ENCODE measurements at places on chromosomes 12 and 14.

DNA sequence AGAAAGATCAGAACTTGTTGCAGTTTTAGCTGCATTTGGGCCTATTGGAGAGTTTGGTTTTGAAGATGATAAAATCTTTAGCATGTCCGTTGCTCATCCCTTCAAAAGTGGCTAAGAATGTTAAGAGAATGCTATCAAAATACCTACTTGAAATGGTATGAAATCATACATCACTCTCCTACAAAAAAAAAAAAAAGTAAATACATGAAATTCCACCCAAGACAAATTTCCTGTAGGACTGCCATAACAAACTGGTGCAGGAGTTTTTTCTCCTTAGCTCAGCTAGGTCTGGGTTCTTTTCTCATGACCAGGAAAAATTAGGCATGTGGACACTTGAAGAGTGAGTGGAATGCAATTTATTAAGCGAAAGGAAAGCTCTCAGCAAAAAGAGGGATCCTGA, 15.9 kb upstream of the FAR2 start:
- DNase-seq = no peak

DNA sequence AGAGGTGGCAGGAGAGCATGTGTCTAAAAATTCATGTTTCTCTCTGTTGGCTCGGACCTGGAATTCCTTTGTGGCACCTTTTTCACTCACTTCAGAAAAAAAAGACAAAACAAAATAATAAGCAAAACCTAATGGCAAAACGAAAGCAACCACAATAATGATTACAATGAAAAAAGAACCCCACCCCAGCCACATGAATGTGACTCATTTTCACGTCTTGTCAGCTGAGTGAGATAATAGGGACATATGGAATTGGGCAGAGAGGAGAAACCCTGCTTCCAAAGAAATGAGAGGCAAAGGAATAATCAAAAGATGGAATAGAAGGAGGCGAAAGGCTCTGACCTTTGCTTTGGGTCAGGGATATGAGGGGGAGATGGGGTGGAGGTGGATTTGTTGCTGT, 143.4 kb downstream of the SLC8A3 start:
- DNase-seq = no peak

DNA sequence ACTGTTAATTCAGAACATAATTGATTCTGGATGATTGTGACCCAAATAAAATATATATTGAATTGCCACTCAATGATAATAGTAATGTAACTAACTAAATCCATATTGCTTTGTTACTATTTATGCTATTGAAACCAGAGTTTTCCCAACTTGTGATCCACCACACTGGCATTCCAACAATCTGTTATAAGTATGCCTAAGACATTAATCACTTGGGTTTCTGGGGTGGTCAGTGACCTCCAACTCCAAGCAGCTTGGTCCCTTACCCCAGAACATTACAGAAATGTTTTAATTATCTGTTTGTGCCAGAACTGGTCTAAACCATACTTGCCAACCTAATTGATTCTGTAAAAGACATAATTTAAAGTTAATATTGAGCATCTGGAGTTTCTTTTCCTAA, 14.6 kb downstream of the CAPS2 start:
- DNase-seq = no peak

- no peak for DNase-seq
Observed at GRCh38 chr12:116200812-116201211, 76.7 kb downstream of the MED13L start.

- DNase-seq = no peak
Observed at GRCh38 chr12:43863770-43864366, 28.0 kb downstream of the TMEM117 start.

DNA sequence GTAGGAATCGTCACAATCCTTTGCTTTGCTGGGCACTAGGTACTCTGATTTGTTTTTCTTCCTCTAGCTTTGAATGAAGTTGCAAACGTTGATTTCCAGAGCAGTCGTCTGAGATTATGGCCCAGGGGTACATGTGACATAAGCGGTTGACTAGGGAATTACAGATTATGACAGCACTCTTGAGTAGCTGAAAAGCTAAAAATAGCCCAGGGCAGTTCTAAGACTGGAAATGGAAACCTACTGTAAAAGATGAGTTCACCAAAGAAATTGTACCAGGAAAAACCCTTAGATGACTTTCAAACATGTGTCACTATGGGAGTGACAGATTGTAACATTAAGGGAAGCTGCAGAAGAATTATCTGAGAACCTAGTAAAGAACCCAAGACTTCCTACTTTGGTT, 108.5 kb downstream of the ANO6 start:
- no peak for DNase-seq

DNA sequence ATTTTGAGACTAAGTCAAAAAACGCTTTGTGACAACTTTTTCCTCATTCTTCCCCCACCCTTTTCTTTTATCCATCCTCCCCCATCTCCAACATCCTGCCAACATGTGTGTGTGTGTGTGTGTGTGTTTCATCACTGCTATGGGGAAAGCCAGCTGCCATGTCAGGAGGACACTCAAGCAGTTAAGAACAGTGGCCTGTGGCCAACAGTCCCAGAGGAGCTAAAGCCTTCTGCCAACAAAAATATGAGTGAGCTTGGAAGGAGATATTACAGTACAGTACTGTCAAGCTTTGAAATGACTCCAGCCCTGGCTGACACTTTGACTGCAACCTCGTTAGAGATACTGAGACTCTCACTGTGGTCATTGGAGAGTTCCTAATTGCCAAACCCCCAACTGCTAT, 5.0 kb upstream of the CSRP2 start:
- no peak for DNase-seq

DNA sequence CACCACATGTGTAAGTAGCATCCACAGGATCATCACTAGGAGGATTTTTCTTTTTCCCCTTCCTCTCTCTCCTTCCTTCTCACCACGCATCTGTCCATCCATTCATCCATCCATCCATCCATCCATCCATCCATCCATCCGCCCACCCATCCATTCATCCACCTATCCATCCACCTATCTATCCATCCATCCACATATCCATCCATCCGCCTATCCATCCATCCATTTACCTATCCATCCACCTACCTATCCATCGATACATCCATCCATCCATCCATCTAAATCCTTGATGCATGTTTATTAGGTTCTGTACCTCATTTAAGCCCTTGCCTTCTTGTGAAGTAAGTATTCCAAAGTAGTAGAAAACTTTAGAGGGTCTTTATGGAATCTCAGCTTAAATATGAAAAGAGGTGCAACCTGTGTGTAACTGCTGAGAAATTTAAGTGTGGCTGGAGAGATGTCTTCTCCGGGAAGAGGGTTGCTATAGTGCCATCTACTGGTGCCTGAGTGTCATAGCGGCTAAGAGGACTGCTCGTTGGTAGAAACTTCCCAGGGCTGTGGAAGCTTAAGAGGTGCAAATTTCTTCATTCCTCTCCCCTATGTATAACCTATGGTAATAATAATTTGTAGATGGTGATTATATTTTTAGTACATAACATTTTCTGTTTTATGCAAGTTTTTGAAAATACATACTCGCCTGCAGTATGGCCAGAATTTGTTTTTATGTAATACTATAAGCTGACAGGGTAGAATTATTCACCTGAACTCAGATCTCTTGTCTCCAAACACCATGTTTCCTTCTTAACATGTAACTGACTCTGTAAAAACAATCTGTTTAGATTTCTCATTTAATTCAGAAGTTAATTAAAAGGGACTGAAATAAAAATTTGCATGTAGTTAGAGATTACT, 46.0 kb downstream of the MYO1H start:
- peak; percentile 14 for DNase-seq

- no peak for DNase-seq
Observed at GRCh38 chr12:111881716-111882115, 39.7 kb downstream of the MAPKAPK5 start.

- no peak for DNase-seq
Observed at GRCh38 chr14:33938131-33938949, 12.5 kb downstream of the EGLN3 start.

DNA sequence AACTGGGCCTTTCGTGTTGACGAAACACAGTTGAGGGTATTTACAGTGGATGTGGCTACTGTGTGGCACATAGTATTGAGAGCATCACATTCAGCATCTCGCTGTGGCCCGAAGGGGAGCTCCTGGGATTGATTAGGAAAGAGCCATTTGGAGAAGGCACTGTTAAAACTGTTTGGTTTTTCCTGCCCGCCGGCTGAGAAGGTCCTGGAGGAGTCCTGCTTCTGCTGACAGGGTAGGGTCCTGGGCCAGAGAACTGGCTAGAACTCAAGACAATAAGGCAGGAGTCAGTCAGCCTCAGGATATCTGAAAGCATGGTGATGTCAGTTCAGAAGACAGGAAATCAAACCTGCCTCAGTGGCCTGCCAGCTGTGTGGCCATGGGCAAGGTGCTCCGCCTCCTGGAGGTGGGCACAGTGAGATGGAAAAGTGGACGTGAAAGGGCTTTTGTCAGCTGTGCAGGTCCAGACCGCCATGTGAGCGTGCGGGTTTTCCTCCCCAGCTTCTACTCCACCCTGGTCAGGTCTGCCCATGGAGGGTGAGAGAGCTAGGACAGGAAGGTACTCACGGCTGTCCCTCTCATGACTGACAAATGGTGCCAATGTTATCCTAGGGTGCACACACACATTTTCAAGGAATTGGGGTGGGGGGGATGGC, 92.3 kb downstream of the NTF3 start:
- no peak for DNase-seq

DNA sequence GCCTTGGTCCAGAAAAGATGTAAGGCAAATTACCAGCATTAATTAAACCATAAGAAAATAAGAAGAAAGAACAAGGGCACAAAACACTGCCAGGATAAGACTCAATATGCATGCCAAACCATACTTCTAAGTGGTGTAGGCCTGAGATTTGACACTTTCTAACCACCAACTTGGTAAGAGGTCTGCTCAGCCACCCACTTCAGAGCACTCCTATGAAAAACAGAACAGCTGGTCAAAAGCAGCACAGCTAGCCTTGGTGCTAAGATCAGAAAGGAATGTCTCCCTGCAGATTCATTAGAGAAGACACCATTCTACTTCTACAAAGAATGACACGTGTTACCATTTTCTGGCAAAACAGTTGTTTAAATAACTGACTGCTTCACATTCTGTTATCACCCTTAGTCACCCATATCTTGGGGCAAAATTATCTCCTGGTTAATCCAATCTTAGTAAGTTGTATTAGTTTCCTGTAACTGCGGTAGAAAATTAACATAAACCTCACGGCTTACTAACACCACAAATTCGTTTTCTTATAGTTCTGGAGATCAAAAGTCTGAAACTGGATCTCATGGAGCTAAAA, 13.2 kb downstream of the RPS6KA5 start:
- no peak for DNase-seq

GRCh38 chr14:70890826-70891659, 16.2 kb upstream of the PCNX1 start:
- no peak for DNase-seq

DNA sequence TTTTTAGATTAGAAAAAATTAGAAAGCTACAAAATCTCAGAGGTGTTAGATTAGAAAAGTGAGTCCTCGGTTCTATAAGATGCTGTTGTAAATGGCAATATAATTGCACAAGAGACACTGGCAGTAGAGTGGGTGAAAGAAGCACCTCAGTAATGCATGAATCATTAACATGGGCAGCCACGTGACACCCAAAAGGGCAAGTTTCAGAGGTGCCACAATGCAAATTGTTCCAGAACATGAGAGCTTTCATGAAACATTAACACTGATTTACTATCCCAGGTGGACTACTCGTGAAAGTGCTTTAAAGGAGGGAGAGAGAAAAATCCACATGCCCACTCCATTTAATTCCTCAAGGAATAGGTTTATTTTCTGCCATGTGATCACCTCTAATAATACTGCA, 108.4 kb downstream of the PTPRR start:
- no peak for DNase-seq

DNA sequence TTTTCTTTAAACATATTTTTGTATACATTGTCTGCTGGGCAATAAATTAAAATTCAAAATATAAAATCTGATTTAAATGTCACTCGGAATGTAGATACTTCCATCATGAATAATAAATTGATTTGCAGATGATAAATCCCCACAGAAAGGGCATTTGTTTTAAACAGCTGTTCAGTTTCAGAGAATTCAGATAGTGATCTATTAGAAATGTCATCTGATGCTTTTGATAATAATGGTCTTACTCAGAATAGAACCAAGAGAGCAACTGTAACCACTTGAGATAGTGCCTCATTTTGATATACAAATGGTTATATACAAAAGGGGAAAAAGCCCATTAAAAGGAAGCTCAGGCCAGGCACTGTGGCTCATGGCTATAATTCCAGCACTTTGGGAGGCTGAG, 43.4 kb downstream of the CDK17 start:
- no peak for DNase-seq

DNA sequence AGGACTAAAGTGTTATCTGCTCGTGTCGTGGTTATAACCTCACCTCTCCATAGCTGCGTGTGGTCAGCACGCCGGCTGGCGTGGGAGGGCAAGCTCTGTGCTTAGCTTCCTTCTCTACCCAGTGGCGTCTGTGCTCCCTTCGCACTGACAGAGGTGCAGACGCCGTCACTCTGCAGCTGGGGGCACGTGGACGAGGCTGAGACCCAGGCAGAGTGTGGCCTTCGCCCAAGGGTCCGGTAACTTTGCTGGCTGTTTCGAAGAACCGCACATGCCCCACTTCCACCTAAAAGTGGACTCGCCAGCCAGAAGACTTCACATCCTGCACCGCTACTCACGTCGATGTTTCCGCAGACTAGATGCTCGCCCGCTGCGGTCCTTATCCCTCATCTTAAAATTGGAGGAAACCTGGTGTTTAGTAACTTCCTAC, 35.9 kb upstream of the DYNC1H1 start:
- no peak for DNase-seq

- DNase-seq = no peak
Observed at GRCh38 chr12:108805136-108805535, 52.2 kb downstream of the SSH1 start.

- no peak for DNase-seq
Observed at GRCh38 chr12:71472441-71472911, 32.9 kb downstream of the LGR5 start.

- DNase-seq = no peak
Observed at GRCh38 chr12:72025524-72025923, 86.9 kb downstream of the TPH2 start.

GRCh38 chr14:79698298-79698711, 513.0 kb downstream of the DIO2 start:
- no peak for DNase-seq

DNA sequence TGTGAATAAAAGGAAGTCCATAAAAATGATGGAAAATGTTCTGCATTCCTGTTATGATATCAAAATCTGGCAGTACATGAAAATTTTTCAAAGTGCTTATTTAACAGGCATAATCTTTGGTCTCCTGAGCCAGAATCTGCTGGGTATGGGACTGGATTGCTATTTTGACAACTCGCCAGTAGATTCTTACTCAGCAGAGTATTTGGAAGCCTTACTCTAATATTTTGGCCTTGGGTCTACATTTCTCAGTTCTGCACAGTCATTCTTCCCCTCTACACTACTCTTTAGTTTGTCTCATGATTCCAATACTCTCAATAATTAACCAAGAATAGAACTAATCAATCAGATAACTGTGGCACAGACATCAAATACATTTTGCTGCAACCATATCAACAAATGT, 1.1 kb upstream of the SLCO1B1 start:
- DNase-seq = no peak

- DNase-seq = no peak
Observed at GRCh38 chr12:45634273-45634917, 95.1 kb upstream of the ARID2 start.

- no peak for DNase-seq
Observed at GRCh38 chr14:52003324-52003723, 14.0 kb downstream of the RTRAF start.
